Smooth muscle cell of trachea (primary cell): ENCODE measurements at places on chromosomes 7 and 10. TPM values are rescaled to one million over a fixed set of nuclear protein-coding genes. Genes with fewer than 3 reads are reported as not detected.

The TFEC gene
- total RNA-seq, result under 0.01 and 0.17 TPM in 2 replicates

The DGKI gene
- total RNA-seq, result 1.7 and 4.0 TPM in 2 replicates

The TMEM139 gene
- total RNA-seq, result 0.50 TPM in 1 of 2 replicates, not detected in the other

The PLAU gene
- 67.8 and 114 TPM in 2 replicates for total RNA-seq

The AKR1C8 gene
- total RNA-seq, result not detected in 2 replicates

The GNGT1 gene
- not detected in 2 replicates for total RNA-seq
